ENCODE measurements at places on chromosomes 3 and 15.

- DNase-seq = no peak
Measured at GRCh38 chr3:156948402-156949210, 122.5 kb downstream of the LEKR1 start.

DNA sequence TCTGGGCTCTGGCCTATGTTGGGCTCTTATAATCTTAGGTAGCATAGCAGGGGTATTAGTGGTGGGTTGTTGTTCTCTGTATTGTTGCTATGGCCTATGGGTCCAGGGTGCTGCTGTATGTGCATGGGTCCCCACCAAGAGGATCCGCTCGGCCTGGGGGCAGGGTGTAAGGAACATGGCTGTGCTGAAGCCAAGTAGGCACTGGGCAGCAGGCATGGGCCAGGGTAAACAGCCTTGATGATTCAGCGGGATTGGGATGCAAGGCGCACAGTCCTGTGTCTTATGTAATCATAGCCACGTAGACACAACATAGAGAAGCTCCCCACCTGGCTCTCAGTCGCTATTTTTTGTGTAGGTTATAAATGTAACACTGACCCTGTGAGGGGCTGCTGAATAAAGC lies 306.9 kb downstream of the ZPLD1 start:
- DNase-seq = no peak

DNA sequence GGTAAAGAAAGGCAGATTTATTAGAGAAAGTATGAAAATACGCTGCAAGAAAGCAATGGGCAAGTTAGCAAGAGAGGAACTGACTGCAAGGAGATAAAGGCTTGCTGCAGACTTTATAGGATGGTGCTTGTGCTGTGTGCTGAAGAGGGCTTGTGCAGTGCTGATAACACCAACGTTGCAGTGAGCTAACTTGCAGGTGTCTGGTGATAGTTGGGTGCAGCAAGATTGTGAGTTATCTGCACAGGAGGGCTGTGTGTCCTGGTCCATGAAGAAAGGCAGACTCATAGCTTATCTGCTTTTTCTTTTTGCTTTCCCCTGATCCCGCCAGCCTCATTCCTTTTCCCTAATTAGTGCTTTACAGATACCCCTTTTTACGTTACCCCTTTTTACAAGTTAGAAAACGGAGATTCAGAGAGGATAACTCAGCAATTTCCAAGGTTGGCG lies 58.0 kb upstream of the ZNF148 start:
- DNase-seq = no peak

DNA sequence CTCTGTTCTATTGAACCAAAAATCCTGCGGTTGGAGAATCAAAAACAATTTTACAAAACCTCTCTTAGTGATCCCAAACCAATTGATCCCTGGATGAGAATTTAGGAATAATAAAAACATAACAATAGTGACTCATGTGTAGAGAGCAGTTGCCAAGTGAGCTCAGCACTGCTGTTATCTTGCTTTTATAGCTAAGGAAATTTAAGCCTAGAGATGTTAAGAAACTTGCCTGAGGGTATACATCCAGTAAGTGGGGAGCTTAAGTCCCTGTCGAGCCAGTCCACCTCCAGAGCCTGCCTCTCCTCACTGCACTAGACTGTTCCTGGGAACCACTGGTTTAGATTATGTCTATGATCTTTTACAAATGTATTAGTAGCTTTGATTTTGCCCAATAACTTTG lies 358.4 kb upstream of the LMCD1 start:
- peak; percentile 59 for DNase-seq

- DNase-seq = no peak
Measured at GRCh38 chr3:145134738-145135137, 1026.2 kb downstream of the PLOD2 start.

- DNase-seq = no peak
Measured at GRCh38 chr3:138740072-138740471, 94.7 kb downstream of the PIK3CB start.

All from fibroblast of the aortic adventitia (primary cell).